ENCODE measurements at places on chromosomes 5 and 9. TPM values are rescaled to one million over a fixed set of nuclear protein-coding genes. Genes with fewer than 3 reads are reported as not detected.

Gene MAMDC4
- total RNA-seq, result 18.2 TPM

Gene IFNB1
- total RNA-seq, result 0.23 TPM

Gene GAS1
- 0.12 TPM for total RNA-seq

Gene PGGT1B
- 42.9 TPM for total RNA-seq

Gene TIMD4
- total RNA-seq, result 27.3 TPM

Gene CER1
- not detected for total RNA-seq

Gene FAM221B
- not detected for total RNA-seq

- no peak for DNase-seq
Observed at GRCh38 chr5:110354915-110355644, 371.4 kb downstream of the TMEM232 start.

DNA sequence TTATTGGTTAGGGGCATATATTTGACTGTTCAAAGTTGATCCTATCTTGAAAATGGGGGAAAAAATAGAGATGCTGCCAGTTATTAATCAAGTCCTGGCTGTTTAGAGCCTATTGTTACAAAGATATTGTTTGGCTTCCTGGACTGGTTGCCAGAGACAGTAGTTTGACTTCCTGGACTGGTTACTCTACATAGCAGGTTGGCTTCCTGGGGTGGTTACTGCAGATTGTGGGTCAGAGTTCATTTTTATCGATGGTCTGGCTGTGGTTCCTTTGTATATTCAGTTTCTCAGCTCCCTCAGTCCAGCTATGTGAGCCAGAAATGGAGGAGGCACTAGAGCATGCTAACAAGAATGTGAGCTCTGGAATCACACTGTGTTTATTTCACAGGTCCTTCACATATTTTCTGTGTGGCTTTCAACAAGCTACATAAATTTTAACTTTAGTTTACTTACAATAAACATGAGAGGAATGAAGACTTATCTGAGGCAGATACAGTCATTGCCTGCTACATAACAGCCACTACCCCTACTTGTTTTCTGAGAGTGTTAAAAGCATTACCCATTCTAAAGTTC, 137.6 kb downstream of the TRPM3 start:
- no peak for DNase-seq

- DNase-seq, result no peak
Observed at GRCh38 chr9:16459421-16460148, 410.9 kb downstream of the BNC2 start.

- no peak for DNase-seq
Observed at GRCh38 chr9:76613150-76613781, 151.0 kb upstream of the PCA3 start.

- no peak for DNase-seq
Observed at GRCh38 chr9:114053246-114054005, 24.7 kb downstream of the AMBP start.

DNA sequence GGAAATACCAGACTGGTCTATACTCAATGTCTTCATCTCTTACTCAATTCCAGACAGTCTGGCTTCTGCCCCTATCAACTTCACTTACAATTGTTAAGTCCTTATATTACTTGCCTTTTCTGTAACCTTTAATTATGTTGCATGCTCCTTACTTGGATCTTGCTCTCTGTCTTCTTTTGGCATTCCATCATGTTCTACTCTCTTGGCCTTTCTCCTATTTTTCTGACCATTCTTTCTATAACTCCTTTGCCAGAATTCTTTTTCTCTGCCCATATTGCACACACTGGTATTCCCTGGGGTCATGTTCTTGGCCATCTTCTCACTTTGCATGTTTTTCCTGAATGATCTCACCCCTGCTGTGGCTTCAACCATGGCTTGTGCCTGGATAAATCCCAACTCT, 209.8 kb upstream of the ZNF462 start:
- no peak for DNase-seq

GRCh38 chr5:152514827-152515397, 109.8 kb upstream of the NMUR2 start:
- no peak for DNase-seq

DNA sequence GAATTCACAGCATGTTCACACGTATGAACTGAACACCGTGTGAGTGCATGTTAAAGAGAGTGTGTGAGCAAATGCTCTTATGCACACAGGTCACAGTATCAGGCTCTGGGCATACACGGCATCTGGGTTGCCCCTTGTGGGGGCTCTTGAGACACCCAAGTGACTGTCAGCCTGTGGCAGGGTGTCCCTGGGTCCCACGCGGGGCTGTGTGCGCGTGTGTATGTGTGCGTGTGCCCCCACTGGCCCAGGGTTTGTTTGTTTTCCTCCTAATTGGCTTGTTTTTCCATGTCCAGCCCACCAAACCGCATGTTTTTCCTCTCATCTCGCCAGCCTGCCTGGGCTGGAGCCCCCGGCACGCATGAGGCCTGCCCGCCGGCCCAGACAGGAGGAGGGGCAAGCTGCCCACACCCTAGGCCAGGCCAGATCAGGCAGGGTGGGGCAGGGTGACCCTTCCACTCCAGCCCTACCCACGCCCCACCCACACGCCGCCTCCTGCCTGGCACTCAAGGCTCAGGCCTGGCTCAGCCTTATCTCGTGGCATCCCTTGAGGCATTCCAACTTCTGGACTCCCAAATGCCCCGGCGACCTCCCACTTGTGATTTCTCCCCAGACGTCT, 28.8 kb downstream of the CNTFR start:
- no peak for DNase-seq

- DNase-seq, result peak; percentile 6
Observed at GRCh38 chr9:123929177-123929869, 603 bp downstream of the DENND1A start.

GRCh38 chr9:129840034-129840433, 4.8 kb downstream of the USP20 start:
- DNase-seq, result no peak
